ENCODE measurements at places on chromosomes 1 and 21. TPM values are rescaled to one million over a fixed set of nuclear protein-coding genes. Genes with fewer than 3 reads are reported as not detected.

The ATP5PF gene
- 104 TPM for total RNA-seq

The LRRC38 gene
- total RNA-seq = not detected

The OR2L5 gene
- total RNA-seq = not detected

The CCDC27 gene
- total RNA-seq = not detected

The TTC22 gene
- total RNA-seq = 7.7 TPM

DNA sequence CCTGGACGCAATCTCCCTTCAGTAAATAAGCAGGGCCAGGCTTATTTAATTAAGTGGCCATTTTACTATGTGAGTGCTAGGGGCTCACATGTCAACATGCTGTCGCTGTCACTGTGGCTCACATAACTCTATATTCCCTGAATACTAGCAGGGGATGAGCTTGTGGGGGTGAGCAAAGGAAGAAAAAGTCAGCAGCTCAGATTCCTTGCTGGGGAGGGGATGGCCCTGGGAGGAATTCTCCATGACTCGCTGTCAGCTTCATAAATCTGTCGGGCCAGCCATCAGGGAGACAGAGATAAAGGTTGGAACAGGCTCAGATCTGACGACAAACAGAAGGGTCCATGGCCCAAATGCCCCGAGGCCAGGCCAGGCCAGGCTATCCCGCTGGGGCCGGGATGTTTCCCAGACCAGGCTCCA lies 26.0 kb upstream of the PLEKHG5 start:
- no peak overlapping the region for H3K27ac ChIP-seq
- H3K4me3 ChIP-seq = no peak overlapping the region
- no peaks in the 10 kb centered on the region for H3K4me1 ChIP-seq
- no peak for DNase-seq

- no peaks in the 10 kb centered on the region for H3K4me1 ChIP-seq
- no peak for DNase-seq
- H3K36me3 ChIP-seq = no peaks in the 10 kb centered on the region
- H3K27ac ChIP-seq = no peak overlapping the region
These were observed 33.5 kb upstream of the CLDN14 start for GRCh38 chr21:36513430-36513829.

DNA sequence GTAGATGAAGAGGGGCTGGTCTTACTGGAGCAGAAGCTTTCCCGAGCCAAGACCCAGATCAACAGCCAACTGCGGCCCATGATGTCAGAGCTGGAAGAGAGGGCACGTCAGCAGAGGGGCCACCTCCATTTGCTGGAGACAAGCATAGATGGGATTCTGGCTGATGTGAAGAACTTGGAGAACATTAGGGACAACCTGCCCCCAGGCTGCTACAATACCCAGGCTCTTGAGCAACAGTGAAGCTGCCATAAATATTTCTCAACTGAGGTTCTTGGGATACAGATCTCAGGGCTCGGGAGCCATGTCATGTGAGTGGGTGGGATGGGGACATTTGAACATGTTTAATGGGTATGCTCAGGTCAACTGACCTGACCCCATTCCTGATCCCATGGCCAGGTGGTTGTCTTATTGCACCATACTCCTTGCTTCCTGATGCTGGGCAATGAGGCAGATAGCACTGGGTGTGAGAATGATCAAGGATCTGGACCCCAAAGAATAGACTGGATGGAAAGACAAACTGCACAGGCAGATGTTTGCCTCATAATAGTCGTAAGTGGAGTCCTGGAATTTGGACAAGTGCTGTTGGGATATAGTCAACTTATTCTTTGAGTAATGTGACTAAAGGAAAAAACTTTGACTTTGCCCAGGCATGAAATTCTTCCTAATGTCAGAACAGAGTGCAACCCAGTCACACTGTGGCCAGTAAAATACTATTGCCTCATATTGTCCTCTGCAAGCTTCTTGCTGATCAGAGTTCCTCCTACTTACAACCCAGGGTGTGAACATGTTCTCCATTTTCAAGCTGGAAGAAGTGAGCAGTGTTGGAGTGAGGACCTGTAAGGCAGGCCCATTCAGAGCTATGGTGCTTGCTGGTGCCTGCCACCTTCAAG lies 57.3 kb downstream of the LAMC2 start:
- H3K27me3 ChIP-seq = no peaks in the 10 kb centered on the region
- no peak overlapping the region for H3K4me3 ChIP-seq
- H3K4me1 ChIP-seq = peaks cover 2% of the 10 kb centered on the region
- no peak overlapping the region for H3K27ac ChIP-seq

DNA sequence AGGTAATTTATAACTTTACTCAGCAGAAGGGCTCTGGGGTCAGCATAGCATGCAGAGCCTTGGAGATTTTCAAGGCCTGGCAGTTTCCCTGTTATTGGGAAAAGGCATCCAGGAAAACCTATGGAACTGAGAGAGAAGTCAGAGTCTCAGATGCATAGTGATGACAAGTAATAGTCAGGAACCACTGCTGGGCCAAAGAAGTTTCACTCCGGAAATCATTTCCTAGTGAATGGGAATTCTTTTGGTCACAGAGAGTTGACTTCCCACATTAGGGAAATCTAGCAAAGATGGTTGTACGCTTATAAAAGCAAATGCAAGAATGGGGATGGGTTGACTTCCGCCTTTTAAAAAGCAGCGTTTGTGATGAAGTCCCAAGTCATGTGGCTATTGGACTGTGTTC lies 28.4 kb upstream of the RUNX1 start:
- H3K27me3 ChIP-seq = no peaks in the 10 kb centered on the region
- DNase-seq = no peak
- H3K4me3 ChIP-seq = no peak overlapping the region
- no peak overlapping the region for H3K27ac ChIP-seq
- no peaks in the 10 kb centered on the region for H3K36me3 ChIP-seq

GRCh38 chr1:8693107-8693506 lies 124.3 kb downstream of the RERE start:
- no peak overlapping the region for H3K27ac ChIP-seq
- H3K36me3 ChIP-seq = no peaks in the 10 kb centered on the region
- no peak overlapping the region for H3K4me3 ChIP-seq
- DNase-seq = no peak

DNA sequence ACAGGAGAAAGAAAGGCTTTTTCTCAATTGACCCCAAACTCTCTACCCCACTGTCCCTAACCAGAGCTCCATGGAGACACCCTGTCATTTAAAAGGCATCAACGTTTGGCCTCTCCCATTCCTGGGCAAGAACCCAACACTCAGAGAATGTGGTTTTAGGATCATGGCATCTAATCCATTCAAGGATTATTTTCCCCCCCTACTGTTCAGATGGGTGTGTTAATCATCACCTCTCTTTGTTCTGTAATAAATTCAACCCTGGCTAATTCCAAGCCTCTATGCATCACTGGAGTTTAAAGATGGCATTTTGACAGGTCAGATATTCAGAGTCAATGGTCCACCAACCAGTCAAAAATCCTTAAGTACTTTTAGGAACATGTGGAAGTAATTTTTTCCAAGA lies 42.7 kb downstream of the TBX15 start:
- H3K4me1 ChIP-seq = peaks cover 2% of the 10 kb centered on the region
- no peaks in the 10 kb centered on the region for H3K27me3 ChIP-seq
- H3K27ac ChIP-seq = no peak overlapping the region
- no peak for DNase-seq
- no peaks in the 10 kb centered on the region for H3K36me3 ChIP-seq

GRCh38 chr1:56563568-56563967 lies 15.8 kb downstream of the PLPP3 start:
- H3K27ac ChIP-seq = no peak overlapping the region
- H3K4me3 ChIP-seq = no peak overlapping the region
- no peaks in the 10 kb centered on the region for H3K27me3 ChIP-seq
- no peak for DNase-seq

DNA sequence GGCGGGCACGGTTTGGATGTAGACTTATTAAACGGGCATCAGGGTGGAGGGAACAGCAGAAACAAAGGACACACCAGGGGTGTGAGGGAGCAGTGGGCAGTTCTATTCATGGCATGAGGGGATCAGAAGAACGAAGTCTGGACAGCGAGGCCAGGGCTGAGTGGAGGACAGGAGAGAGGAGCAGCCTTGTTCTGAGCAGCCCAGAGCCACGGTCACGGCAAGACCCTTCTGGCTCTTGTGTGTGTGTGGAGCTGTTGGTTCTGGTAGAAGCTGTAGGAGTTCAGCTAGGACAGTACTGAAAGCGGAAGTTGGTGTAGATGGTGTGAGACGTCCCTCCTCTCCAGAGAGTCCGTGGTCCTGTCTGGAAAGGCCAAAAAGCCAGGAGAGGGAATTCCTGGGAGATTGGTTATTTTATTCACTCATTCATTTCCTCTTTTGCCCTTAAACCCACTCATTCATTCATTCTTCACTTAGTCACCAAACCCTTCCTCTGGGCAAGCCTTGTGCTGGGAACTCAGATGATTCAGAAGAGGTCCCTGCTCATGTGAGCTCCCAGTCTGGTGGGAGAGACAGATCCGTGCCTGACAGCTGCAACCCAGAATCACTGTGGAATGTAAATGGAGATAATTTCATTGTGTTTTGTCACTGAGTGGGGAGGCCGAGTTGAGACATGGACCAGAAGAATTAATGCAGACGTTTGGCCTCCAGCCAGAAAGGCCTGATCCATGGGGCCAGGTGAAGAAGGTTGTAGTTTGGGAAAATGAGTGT lies 4.1 kb upstream of the ACOT11 start:
- peaks cover 19% of the 10 kb centered on the region for H3K4me1 ChIP-seq
- peaks cover 10% of the 10 kb centered on the region for H3K27me3 ChIP-seq
- H3K4me3 ChIP-seq = no peak overlapping the region

- DNase-seq = no peak
- no peak overlapping the region for H3K27ac ChIP-seq
- peaks cover 11% of the 10 kb centered on the region for H3K4me1 ChIP-seq
- peaks cover 50% of the 10 kb centered on the region for H3K27me3 ChIP-seq
- no peaks in the 10 kb centered on the region for H3K36me3 ChIP-seq
- H3K4me3 ChIP-seq = no peak overlapping the region
These were observed 1.7 kb upstream of the TRIM67 start for GRCh38 chr1:231159963-231160761.

DNA sequence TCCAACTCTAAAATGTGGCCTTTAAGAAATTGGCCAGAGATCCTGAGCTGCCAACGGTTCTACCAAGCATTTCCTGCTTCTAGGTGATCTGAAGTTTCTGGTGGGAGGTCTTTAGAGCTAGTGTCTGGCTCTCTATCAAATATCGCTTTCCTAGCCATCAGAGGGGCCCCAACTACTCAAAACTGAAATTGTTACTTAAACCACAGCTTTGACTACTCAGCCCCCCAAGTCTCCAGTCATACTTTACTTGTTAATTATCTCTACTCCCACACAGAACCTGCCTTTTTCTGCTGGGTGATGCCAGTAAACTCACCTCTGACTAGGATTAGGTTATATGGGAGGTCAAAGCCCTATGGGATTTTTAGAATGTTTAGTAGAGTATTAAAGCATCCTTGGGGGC lies 95.1 kb downstream of the FASLG start:
- peaks cover 5% of the 10 kb centered on the region for H3K4me1 ChIP-seq
- no peak for DNase-seq
- no peaks in the 10 kb centered on the region for H3K27me3 ChIP-seq
- no peak overlapping the region for H3K4me3 ChIP-seq
- H3K27ac ChIP-seq = no peak overlapping the region

Measured in left lung (tissue), 14 donors.